ENCODE measurements at places on chromosomes 16 and 17.

- DNase-seq: no peak
Measured at GRCh38 chr17:62929320-62929719, 36.7 kb upstream of the TANC2 start.

DNA sequence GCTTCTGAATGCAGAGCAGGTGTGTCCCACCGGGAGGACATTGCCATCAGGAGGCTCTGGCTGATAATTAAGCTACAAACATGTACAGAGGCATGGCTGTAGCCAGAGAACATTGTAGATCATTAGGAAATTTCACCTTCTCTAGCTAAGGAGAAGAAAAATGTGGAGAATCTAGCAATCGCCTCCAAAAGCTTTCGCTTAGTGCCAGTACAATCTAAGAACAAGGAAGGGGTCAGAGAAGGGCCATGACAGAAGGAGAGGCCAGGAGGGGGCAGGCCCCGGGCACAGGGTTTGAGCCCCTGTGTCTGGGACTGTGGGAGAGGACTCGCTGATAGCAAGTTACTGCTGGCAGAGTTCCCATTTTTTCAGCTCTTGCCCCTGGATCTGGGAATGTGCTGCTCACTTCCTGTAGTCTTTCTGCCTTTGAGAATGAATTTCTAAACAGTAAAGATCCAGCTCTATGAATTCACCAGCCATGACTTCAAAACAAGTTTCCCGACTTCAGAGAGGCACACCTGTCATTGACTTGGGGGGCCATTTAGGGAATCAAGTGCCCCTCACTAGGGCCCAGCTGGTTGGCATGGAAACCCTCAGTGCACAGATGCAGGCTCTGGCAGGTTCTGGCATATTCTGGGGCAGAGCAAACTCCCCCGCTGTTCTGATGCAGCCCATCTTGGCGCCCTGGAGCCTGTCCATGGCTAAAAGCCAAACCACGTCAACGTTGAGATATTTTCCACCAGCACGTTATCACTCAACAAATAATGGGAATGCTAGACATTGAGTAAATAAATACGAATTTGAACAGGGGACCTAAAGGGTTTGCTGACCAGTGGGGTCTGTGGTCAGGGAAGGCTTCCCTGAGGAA is 59.5 kb upstream of the CACNG4 start:
- no peak for DNase-seq

DNA sequence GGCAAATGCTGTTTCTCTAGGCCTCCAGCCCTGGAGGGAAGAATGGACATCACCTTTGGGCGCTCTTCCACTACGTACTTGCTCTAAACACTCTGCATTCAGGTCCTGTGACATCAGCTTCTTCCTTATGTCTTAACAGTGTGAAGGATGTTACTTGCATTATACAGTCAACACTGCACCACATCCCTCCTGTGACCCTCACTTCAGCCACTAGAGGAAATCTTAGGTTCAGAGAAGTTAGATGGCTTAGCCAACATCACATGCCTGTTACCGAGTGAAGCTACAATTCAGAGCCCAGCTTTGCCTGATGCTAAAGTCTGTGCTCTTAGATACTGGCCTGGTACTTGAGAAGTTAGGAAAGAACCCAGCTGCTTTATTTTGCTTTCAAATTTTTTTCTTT is 18.3 kb downstream of the UBFD1 start:
- DNase-seq: no peak

GRCh38 chr16:5349101-5349500 is 251.5 kb upstream of the EEF2KMT start:
- no peak for DNase-seq

DNA sequence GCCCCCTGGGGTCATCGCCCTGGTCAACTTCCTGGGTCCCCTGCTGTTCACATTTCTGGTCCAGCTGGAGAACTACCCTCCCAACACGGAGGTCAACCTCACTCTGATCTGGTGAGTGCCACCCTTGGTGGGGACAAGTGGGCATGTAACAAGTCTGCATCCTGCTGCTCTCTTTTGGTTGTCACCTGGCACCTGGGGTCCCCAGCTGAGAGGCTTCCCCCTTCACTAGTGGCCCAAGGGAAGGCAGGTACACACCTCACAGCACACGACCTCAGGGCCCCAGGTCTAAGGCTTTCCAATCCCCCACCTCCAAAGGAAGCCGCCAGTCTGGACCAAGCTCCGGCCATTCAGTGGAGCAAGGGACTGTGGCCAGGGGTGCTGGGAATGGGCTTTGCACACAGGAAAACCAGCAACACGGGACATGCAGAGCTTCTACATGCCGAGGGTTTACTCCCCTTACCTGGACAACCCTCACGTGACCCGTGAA is 4.4 kb downstream of the TMC8 start:
- DNase-seq: no peak

GRCh38 chr17:72588561-72588960 is 467.7 kb downstream of the SOX9 start:
- no peak for DNase-seq

DNA sequence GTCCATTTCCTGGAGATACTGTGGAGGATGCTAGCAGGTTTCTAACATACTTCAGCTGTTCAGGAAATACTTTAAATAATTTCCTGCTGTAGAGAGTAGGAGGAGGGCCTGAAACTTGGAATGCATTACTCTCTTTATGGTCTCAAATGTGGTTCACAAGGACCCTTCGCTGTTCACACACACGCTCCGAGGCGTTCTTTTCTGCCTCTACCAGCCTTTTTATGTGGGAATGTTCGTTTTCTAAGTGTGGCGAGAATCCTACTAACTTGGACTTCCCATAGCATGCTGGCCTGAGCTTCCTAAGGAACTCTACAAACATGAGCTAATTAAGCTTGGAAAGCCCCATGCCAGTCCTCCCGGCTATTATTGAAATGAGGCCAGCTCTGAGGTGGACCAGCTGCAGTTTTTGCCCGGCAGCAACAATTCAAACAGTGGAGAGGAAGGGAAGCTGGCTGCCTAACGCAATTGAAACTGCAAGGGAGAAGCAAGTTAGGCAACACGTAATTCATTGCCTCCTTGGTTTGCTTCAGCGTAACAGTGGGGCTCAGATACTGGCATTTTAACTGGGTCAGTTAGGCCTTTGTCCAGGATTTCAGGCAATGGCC is 18.9 kb downstream of the KPNA2 start:
- no peak for DNase-seq

DNA sequence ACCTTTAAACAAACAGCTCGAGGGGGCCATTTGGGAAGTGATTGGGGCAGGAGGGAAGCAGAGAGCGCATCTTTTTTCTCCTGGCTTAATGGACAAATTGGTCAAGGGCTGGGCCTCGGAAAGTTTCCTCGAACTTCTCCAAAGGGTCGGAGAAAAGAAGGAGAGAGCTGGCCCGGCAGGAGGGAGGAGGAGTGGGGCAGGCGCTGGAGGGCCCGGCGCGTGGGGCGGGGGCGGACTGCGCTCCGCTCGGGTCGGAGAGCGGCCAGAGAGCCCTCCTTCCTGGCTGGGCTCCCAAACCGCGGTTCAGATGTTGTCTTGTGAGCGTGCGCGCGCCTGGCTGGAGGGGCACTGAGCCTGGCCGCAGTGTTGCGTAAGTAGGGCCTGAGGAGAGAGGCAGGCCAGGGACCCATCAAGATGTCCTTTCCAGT is 1.2 kb downstream of the MMP2 start:
- no peak for DNase-seq

- DNase-seq: no peak
Measured at GRCh38 chr17:16439303-16439791, 24.0 kb downstream of the TRPV2 start.

DNA sequence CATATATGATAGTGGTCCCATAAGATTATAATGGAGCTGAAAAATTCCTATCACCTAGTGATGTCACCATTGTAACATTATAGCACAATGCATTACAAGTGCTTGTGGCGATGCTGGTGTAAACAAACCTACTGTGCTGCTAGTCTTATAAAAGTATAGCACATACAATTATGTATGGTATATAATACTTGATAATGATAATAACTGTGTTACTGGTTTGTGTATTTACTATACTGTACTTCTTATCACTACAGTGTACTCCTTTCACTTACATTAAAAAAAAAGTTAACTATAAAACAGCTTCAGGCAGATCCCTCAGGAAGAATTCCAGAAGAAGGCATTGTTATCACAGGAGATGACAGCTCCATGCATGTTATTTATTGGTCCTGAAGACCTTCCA is 122.0 kb upstream of the NACA2 start:
- no peak for DNase-seq

DNA sequence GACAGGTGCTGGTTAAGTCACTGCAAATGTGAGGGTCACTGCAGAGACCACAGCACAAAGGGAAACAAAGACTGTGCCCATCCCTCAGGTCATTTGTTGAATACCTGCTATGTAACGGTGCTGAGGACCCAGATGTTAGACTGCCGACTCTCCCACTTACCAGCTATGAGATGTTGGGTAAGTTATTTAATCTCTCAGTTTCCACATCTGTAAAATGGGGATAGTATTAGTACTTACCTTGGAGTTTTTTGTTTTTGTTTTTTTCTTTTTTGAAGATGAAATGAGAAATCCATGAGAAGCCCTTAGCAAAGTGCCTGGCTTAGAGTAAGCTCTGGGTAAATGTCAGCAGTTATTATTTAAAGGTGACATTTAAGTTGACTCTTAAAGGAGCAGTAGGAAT is 50.5 kb upstream of the PMFBP1 start:
- DNase-seq: no peak

DNA sequence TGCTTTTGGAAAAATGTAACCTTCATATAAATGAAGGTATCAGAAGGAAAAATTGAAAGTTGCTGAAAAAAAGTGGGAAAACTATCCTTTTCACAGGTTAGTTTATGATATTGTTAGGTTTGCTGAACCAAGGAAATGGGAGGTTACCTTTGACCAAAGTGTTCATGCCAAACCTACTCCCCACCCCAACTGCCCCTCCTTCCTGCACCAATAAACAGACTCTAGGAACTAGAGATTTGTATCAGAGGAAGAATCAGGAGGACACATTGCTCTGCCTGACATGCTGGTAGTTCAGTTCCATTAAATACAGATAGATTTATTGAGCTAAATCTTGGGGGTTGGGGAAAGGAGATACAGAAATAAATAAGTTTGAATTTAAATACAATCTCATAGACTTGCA is 18.2 kb downstream of the MYH8 start:
- DNase-seq: no peak

DNA sequence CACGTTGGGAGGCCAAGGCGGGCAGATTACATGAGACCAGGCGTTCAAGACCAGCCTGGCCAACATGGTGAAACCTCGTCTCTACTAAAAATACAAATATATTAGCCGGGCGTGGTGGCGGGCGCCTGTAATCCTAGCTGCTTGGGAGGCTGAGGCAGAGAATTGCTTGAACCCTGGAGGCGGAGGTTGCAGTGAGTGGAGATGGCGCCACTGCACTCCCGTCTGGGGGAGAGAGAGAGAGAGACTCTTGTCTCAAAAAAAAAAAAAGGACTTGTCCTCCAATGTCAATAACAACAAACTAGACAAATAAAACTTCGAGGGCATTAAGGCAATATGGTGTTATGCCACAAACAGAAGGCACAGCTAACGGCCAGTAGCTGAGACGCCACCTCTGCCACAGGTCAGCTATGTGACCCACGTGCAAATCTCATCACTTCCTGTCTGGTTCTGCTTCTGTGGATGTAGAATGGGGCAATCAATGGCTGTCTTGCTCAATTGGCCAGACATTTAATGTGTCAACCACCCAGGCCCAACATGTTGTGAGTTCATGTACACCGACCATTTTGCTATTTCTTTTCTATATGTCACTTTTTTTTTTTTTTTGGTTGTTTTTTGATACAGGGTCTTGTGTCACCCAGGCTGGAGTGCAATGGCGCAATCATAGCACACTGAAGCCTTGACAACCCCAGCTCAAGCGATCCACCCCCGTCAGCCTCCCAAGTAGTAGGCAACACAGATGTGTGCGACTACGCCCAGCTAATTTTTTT is 834 bp upstream of the TXNDC11 start:
- DNase-seq: peak; percentile 10

GRCh38 chr16:84239141-84239769 is 557 bp downstream of the KCNG4 start:
- no peak for DNase-seq

DNA sequence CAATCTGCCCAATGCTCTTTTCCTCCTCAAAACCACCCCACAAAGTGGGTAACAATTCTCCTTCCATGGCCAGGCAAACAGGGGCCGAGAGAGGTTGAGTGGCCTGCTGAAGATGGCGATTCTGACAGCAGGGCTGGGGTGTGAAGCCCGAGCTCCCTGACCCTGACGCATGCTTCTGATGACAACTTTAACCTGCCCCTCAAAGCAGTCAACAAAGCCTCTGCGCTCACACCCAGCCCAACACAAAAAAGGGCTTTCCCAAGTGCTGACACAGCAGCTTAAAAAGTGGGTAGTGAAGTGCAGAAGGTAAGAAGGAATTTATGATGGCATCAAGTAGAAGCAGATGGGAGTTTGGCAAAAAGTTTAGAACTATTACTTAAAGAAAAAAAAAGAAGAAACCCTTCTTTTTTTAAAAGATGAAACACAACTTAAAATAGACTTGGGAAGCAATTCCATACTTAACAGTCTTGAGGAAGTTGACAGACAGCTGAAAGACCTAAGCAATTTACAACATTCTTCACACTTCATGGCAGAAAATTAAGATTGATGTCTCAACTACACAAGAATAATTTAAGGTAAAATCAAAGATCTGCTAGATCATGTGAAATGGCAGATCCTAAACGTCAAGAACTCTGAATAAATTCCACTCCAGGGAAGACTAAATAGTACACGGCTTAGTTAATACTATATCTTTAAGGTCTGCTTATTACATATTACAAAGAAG is 133.9 kb downstream of the PARN start:
- no peak for DNase-seq

DNA sequence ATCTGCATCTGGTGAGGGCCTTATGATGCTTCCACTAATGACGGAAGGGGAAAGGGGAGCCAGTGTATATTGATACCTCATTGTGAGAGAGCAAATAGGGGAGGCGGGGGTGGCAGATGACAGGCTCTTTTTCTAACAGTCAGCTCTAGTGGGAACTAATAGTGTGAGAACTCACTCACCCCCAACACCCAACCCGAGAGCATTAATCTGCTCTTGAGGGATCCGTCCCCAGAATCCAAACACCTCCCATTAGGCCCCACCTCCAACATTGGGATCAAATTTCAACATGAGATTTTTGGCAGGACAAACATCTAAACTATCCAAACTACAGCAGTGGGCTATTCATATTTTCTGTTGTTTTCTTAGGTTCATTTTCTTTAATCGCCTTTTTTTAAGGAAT is 54.4 kb downstream of the BPTF start:
- no peak for DNase-seq

- DNase-seq: no peak
Measured at GRCh38 chr17:40846515-40847144, 20.4 kb downstream of the KRT12 start.

DNA sequence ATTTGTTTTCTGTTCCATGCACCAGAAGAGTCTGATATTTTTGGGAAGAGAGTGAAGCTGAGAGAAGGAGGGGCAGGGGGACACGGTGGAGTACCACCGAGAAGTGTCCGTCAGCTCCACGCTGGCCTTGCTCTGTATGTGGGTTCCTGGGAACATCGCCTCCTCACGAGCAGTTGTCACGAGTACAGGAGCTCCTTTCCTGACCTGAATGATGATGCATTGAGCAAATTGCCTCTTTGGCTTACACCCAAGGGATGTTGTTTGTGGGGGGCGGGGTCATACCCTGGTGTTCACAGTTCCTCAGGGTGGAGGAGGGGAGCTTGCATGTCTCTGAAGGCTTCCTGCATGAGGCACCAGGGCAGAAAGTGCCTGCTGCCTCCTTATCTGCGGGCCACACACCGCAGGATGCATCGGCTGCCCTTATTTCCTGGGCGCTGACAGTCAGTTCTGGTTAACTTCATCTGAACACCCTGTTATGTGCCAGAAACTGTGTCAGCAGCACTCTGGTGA is 36.2 kb downstream of the RGS9 start:
- peak; percentile 5 for DNase-seq
